Skeletal muscle tissue (tissue), 5 donors: ENCODE measurements at places on chromosomes 4 and X. TPM values are rescaled to one million over a fixed set of nuclear protein-coding genes. Genes with fewer than 3 reads are reported as not detected.

Gene TCEAL5
- total RNA-seq = 0.52 TPM

Gene NAP1L3
- total RNA-seq = 7.3 TPM

Gene LGI2
- 1.6 TPM for total RNA-seq

Gene NEXMIF
- 1.0 TPM for total RNA-seq

Gene GJB1
- not detected for total RNA-seq

Gene SPANXN2
- total RNA-seq = not detected

Gene PRDM8
- 1.6 TPM for total RNA-seq

Gene FHDC1
- 3.7 TPM for total RNA-seq

Gene PNMA6F
- not detected for total RNA-seq

Gene ADGRL3
- 59.0 TPM for total RNA-seq

Gene NHS
- 1.0 TPM for total RNA-seq

Gene CXCL1
- 0.52 TPM for total RNA-seq

Gene RASL11B
- total RNA-seq = 6.3 TPM

Gene ETDB
- total RNA-seq = not detected

Gene IL15
- total RNA-seq = 6.3 TPM

Gene SPANXA2
- total RNA-seq = not detected

Gene PCDH19
- total RNA-seq = 2.6 TPM

Gene ADGRG2
- total RNA-seq = 7.8 TPM

Gene WNK3
- 3.7 TPM for total RNA-seq

Gene F8A2
- not detected for total RNA-seq

Gene FAM184B
- 4.2 TPM for total RNA-seq

Gene YY2
- total RNA-seq = 1.6 TPM

Gene GLUD2
- 3.7 TPM for total RNA-seq

Gene MAGEA4
- not detected for total RNA-seq

Gene POU4F2
- not detected for total RNA-seq

Gene PDZD4
- 2.6 TPM for total RNA-seq

Gene CXCL6
- total RNA-seq = not detected

Gene XK
- 8.9 TPM for total RNA-seq

Gene TREX2
- total RNA-seq = 3.7 TPM

Gene PLRG1
- 39.7 TPM for total RNA-seq

Gene DDIT4L
- total RNA-seq = 61.6 TPM

Gene ZC4H2
- 4.2 TPM for total RNA-seq

Gene RRH
- total RNA-seq = under 0.01 TPM

Gene SRPK3
- total RNA-seq = 85.1 TPM
